ENCODE measurements at places on chromosomes 1 and 21. TPM values are rescaled to one million over a fixed set of nuclear protein-coding genes. Genes with fewer than 3 reads are reported as not detected.

DNA sequence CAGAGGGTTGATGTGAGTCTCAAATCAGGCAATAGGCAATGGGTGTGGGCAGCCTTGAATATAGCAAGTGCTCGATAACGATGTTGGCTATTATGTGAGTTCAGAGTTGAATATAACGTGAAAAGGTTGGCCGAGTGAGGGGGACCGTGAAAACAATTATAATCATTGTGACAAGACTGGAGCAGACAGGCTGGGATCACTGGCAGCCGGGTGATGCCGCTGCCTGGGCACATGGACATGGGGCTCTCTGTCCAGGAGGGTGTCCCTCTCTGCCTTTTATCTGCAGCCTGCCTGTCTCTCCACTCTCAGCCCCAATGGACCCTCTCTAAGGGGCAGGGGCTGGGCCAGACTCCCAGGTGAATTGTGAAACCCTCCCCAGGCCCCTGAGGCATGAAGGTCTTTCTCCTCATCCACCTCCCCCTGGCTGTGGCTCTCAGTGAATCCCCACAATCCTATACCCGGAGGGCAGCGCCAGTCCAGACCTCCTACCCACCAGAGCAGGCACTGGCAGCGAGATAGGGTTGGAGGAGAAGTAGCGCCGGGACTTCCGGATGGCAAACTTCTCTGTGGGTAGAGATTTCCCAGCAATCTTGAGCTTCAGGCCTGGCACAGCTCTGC is 36.4 kb downstream of the TTC39A start:
- peak; percentile 36 for DNase-seq

GRCh38 chr1:11126569-11126968 is 26.9 kb upstream of the EXOSC10 start:
- DNase-seq: no peak

- no peak for DNase-seq
These were observed 3.4 kb downstream of the CTSK start for GRCh38 chr1:150804671-150805070.

GRCh38 chr1:23555270-23555985 is 3.9 kb downstream of the ID3 start:
- DNase-seq: peak; percentile 82

Gene MTOR
- 26.7 TPM for total RNA-seq

- no peak for DNase-seq
These were observed 6.7 kb upstream of the VSIG8 start for GRCh38 chr1:159869173-159869572.

Gene RGS2
- 70.8 TPM for total RNA-seq

All from posterior vena cava (tissue), 2 donors.